ENCODE measurements at places on chromosomes 1 and 21. TPM values are rescaled to one million over a fixed set of nuclear protein-coding genes. Genes with fewer than 3 reads are reported as not detected.

The CSF3R gene
- not detected for total RNA-seq

The ATP1A2 gene
- total RNA-seq: not detected

The ETNK2 gene
- 15.6 TPM for total RNA-seq

The LAMC2 gene
- total RNA-seq: 382 TPM

The FMO2 gene
- not detected for total RNA-seq

The HTR1D gene
- not detected for total RNA-seq

The DNAJC28 gene
- 0.92 TPM for total RNA-seq

The FAM163A gene
- not detected for total RNA-seq

The NT5C1A gene
- not detected for total RNA-seq

The HSF2BP gene
- total RNA-seq: 0.72 TPM

GRCh38 chr1:183632964-183633363 lies 2.6 kb downstream of the ARPC5 start:
- DNase-seq: no peak

GRCh38 chr1:82465024-82465423 lies 664.3 kb downstream of the ADGRL2 start:
- DNase-seq: no peak

DNA sequence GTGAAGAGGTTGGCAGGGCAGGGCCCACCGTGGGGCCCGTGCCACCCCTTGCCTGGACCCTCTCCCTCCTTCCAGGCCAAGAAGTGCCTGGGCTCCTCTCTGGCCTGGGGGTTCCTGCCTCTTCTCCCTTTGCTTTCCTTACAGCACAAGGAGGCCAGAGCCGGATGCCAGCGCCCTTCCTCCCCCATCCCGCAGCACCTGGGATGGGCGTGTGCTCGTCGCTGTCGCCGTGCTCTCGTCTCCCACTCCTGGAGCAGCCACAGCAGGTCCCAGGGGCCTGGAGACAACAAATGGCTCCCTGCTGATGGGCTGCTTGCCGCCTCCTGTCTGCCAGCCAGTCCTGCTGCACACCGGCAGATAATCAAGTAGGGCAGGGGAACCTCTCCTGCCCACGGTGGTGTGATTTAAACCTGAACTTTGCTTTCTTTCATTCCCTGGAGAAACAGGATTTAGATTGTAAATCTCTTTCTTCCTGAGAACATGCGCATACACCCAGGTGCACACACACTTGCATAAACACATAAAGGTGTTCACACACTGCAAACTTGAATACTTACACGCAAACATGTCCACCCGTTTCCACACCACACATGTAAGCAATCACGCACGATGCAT lies 50.8 kb upstream of the POU3F1 start:
- no peak for DNase-seq

GRCh38 chr1:30411206-30411605 lies 312.2 kb downstream of the MATN1 start:
- DNase-seq: no peak

DNA sequence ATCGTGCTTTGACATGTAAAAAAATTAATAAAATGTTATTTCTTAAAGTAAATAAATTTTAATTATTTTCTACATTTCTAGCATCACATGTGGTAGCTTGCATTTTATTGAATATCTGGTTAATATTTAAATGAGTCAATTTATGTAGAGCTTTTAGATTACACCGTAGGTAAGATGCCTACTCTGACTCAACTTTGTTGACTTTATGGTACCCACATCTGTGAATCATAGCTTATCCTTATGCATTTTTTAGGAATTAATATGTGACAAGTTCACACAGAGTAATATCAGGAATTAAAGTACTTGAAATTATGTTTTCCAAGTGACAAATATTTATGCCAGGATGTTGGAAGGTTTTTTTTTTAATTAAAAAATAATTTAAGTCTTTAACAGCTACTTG lies 120.7 kb downstream of the LEPR start:
- no peak for DNase-seq

- DNase-seq: no peak
Measured at GRCh38 chr1:148263906-148264255, 111.8 kb upstream of the NBPF11 start.

DNA sequence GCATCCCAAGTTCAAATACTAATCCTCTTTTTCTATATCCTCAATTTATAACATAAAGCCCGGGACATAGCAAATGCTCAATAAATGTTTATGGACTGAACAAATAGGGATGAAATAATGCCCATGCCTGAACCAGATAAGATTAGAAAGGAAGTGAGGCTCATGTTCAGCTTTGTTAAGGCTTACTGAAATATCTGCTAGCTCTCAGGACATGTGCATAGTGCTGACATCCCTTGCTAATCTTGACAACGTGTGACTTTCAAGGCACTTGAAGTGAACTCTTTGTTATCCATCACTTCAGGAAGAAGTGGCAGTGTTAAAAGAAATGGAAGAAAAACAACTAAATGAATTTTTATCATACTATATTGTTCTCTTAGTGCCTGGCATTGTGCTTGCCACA lies 260.3 kb upstream of the SGIP1 start:
- DNase-seq: no peak

DNA sequence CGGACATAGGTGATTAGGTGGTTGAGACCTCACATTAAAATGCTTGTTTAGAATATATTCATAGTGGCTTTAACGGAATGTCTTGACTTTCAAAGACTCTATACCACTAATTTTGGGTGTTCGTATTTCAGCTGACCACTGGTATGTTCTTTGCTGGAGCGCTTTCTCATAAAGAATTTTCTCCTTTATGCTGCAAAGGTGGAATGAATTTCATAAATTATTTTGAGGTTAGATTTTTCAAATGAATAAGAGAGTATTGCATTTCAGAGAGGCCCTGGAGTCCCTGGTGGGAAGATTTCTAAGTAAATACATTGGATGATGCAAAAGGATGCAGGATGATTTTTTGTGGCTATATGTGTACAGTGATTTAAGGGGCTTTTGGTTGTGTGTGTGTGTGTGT lies 55.8 kb downstream of the HUNK start:
- DNase-seq: no peak

DNA sequence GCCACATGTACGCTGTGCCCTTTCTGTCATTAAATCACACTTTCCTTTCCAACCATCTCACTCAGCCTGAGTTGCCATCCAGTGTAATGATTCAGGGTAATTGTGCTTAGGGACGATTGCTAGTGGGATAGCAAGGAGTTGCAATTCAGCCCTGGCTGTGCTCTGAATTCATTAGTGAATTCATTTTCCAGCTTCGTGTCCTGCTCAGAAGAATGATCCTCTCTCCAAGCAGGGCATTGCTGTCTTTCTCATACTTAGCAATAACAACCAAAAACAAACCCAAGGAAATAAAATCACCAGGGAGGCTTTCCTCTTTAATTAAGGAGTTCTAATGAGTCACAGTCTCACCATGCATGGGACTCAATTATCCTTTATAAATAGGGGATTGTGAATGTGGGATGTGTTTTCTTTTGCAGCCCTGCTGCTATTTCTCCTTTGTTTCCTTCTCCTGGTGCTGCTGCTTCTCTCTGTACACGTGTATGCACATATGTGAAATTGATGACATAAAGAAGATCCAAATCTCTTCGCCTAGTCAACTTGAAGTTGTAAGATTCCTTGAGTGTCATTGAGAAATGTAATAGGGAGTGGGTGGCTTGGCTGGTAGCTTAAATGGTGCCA lies 167.0 kb downstream of the TSEN15 start:
- DNase-seq: no peak

DNA sequence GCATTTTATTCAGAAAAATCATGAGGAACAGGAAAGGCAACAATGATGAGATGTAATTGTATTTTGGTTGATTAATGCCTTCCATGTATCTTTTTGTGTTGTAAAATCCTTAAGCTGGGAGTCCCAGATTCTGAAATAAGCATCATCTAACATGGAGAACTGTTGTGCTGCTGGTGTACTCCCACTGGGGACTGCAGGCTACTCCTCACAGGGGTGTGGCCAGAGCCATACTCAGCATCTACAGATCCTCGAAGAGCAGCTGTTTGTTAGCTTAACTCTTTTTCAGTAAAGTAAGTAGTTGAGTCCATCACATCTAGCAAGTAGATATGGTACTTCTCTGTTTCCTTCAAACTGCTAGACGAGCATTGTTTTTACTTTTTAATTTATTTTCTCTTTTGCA lies 358.0 kb downstream of the BRINP3 start:
- no peak for DNase-seq

- no peak for DNase-seq
Measured at GRCh38 chr1:226355016-226355415, 46.1 kb upstream of the LIN9 start.

DNA sequence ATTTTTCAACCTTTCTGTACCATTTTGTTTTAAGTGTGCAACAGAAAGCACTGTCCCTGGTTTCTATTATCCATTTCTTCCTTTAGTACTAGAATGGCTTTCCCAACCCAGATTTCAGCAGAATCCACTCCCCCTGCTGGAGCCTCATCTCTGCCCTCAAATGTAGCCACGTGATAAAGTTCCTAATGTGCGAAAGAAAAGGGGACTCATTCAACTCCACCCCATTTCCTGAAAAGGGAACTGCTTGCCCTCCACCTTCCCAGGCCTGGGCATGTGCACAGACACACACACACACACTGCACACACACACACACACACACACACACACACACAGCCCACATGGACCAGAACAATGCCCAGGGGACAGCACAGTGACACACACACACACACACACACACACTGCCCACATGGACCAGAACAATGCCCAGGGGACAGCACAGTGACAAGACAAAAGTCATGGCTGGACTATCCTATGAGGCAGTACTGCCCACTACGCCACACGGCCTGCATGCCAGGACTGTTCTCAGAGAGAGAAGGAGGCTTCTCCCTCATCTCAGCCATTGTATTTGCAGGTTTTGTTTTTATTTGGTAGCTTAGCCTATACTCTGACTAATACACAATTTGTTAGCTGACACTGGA lies 33.2 kb downstream of the PACC1 start:
- no peak for DNase-seq
